ENCODE measurements at places on chromosomes 11 and 22. TPM values are rescaled to one million over a fixed set of nuclear protein-coding genes. Genes with fewer than 3 reads are reported as not detected.

- DNase-seq, result no peak
Observed at GRCh38 chr11:104366321-104366734, 202.4 kb upstream of the PDGFD start.

The ZMAT5 gene
- total RNA-seq, result 10.6 TPM

DNA sequence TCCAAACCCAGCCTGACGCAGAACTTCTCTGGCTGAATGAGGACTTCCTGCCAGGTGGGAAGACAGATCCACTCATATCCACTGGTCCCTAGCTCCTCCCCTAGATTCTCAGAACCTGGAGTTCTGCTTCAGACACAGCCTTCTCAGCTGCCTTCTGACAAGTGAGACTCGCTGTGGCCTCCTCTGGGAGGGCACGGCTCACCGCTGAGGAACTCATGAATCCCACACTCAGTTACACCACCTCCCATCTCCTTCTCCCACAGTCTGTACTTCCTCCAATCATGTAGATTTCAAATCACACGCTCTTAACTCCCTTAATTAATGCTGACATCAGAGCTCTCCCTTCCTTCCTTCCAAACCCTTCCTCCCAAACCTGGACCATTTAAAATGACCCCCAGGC, 86.4 kb upstream of the TMEM45B start:
- DNase-seq, result no peak

The OR51B2 gene
- not detected for total RNA-seq

- DNase-seq, result no peak
Observed at GRCh38 chr22:45226503-45227186, 14.0 kb downstream of the KIAA0930 start.

DNA sequence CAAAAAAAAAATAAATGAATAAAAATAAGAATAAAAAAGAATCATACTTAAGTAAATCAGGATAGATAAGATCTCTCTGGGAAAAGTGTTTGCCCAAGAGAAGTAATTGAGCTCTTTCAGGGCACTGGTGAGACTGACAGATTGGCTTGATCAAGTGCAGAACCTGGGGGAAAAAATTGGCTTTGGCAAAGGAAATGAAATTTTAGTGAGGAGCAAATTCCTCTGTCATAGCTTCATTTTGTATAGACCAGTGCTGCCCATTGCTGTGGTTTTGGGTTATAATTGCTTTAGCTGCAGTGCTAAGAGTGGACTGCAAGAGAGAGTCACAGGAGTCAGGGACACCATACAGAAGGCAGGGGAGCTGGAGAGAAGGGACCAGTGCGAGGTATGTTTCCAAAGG, 35.7 kb downstream of the SFI1 start:
- DNase-seq, result no peak

DNA sequence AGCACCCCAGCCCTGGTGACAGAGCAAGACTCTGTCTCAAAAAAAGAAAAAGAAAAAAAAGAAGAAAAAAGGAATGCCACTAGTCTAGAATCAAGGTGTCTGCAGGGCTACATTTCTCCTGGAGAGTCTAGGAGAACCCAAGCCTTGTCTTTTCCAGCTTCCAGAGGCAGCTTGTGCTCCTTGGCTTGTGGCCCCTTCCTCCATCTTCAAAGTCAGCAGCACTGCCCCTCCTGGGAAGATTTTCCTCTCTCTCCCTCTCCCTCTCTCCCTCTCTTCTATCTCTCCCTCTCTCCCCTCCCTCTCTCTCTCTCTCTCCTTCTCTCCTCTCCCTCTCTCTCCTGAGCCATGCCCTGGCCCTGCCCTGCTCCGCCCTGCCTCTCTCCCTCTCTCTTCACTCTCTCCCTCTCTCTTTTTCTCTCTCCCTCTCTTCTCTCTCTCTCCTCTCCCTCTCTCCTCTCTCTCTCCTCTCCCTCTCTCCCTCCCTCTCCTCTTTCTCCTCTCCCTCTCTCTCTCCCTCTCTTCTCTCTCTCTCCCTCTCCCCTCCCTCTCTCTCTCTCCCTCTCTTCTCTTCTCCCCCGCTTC, 97.7 kb upstream of the FGF3 start:
- no peak for DNase-seq

GRCh38 chr22:28810821-28811491, 10.6 kb upstream of the XBP1 start:
- DNase-seq, result no peak

- DNase-seq, result no peak
Observed at GRCh38 chr11:14435717-14436512, 63.7 kb downstream of the COPB1 start.

GRCh38 chr22:49913026-49913425, 5.2 kb downstream of the ALG12 start:
- DNase-seq, result no peak

The HTR3A gene
- 2.4 TPM for total RNA-seq

The C11orf42 gene
- total RNA-seq, result not detected

The FERMT3 gene
- 1.9 TPM for total RNA-seq

DNA sequence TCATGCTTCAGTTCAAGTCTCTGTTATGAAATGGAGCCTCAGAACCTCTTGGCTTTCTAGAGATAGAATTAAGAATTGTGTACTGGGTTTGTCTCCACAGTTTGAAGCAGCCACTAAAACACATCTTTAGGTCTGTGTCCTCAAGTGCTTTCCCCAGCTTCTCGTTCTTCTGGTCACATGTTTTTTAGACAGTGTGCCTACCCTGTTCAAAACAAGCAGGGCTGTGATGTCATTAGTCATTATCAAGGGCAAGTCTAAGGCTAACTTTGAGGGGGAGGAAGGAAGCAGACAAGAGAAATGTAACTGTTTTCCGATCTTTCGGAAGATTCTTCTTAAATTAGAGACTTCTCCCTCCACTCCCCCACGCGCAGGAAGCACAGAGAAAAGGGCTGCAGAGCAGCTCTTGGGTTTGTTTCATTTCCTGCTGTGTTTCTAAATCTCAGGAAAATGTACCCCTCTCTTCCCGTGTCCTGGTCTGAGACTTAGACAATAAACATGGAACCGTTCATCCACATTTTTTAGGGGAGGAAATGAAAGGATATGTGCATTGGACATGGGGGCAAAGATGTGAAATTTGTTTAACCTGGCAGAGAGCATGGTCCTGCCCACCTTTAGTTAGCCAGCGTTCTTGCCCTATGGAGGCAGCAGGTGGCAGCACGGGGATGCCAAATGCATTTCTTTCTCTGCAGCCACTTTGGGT, 3.1 kb downstream of the AKIP1 start:
- DNase-seq, result no peak

The OR6A2 gene
- 0.19 TPM for total RNA-seq

The SAC3D1 gene
- total RNA-seq, result 4.5 TPM

GRCh38 chr11:118921121-118921928, 4.4 kb downstream of the BCL9L start:
- DNase-seq, result peak; percentile 67

DNA sequence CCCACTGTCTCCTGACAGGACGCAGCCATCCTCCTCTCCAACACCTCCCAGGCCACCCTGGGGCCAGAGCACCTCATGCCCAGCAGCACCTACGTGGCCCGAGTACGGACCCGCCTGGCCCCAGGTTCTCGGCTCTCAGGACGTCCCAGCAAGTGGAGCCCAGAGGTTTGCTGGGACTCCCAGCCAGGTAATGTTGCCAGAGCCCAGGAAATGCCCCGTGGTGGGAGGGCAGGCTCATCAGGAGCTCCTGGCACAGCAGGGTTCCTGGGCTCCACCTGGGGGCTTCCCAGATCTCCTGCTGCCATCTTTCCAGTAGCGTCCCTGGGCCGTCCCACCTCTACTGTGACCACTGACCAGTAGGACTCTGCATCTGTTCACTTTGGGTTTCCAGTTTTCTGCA, 16.2 kb downstream of the CSF2RB start:
- no peak for DNase-seq

DNA sequence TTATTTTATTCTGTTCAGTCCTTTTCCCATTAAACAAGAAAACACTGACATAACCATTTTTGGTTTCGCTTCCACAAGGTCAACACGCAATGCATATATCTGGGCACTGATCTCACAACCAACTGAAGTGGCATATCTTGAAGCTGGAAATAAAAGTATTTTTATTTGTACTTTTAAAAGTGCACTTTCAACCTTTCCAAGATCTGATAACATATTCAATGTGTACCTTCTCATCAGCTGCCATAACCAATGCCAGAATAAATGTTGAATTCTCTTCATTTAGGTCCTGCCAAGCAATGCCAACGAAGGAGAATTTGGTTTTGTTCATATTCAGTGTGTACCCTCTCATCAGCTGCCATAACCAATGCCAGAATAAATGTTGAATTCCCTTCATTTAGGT, 148.9 kb upstream of the CEP126 start:
- DNase-seq, result no peak

DNA sequence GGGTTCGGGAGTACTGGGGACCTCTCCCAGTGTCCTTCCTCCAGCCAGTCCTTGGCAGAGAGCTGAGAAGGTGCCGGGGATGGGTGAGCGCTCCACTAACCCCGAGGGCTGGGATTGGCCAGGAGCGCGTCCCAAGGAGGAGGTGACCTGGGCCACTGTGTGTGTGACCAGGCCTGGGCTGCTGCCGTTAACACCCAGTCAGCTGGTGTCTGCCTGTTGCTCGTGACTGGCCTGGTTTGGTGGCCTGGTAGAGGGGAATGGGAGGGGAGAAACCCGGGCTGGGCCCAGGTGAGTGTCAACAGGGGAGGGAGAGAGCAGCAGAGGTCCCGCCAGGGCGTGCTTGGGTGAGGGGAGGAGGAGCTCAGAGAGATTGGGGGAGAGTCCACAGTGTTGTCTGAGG, 29.9 kb upstream of the GRAMD4 start:
- no peak for DNase-seq

GRCh38 chr22:39545386-39546365, 13.1 kb upstream of the RPS19BP1 start:
- no peak for DNase-seq

GRCh38 chr11:504053-504993, 2.7 kb downstream of the RNH1 start:
- peak; percentile 39 for DNase-seq

- peak; percentile 47 for DNase-seq
Observed at GRCh38 chr11:2998073-2998850, 6.1 kb upstream of the NAP1L4 start.

The ADM gene
- total RNA-seq, result 7.3 TPM

DNA sequence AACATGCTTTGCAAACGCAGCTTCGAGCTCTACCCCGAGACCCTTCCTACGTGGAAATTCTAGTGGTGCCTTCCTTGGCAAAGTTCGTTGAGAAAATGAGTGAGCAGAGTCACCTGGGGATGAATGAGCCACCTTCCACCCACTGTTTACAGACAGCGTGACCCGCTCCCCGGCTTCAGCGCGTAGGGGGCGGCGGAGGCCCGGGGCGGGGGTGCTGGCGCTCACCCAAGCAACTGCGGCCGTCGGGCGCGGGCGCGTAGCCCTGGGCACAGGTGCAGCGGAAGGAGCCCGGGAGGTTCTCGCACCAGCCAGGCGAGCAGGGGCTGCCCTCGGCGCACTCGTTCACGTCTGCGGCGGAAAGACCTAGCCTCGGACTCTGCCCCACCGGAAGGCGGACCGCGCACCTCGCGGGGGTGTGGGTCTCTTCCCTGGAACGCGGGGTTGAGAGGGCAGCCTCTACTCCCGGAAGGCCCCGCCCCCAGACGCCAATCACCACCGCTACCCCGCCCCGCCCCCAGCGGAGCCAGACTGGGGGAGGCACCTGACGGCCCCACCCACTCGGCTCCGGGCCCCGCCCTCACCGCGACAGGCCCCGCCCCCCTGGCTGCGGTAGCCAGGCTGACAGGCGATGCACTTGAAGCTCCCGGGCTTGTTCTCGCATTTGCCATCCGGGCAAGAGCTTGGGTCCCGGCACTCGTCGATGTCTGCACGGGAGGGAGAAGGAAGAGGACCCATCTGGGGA, 11.8 kb downstream of the LTBP3 start:
- DNase-seq, result peak; percentile 99

The FXYD6 gene
- total RNA-seq, result 2.7 TPM

GRCh38 chr11:119366690-119367620, 14.5 kb downstream of the USP2 start:
- DNase-seq, result no peak

- no peak for DNase-seq
Observed at GRCh38 chr22:33786149-33786548, 134.1 kb downstream of the LARGE1 start.

DNA sequence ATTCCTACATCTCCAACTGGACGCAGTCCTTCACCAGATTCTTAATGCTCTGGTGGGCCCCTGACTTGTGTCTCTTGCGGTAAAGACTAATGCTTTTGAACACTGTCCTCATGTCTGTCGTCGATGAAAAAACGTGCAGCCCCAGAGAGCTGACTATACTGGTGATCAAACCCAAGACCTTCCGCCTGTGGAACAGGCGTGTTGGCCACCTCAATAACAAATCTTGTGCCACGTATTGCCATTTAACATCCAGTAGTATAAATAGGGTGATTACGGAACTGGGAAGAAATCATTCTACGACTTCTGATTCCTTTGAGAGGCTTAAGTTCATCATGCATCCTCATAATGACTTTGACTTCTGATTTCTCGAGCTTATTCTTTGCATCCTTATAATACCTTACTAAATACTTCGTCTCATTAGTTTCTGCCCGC, 45.6 kb downstream of the OR4D9 start:
- DNase-seq, result no peak

DNA sequence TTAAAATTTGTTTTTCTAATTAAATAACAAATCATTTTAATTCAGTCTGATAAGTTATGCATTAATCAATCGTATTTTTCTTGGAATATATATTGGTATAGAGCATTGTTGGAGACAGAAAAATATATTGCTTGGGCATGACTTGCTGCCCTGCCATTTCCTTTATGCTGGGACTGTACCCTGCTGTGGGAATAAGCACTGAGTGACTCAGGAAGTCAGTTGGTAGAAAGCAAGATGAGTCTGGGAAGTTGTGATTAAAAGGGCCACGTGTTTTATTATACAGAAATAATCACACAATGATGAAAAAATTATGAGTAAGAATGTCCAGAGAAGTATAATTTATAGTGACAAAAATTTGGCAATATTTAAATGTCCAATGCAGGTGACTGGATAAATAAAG, 139.5 kb downstream of the KIF18A start:
- DNase-seq, result no peak

The KLHL35 gene
- 1.8 TPM for total RNA-seq

The C22orf15 gene
- not detected for total RNA-seq

DNA sequence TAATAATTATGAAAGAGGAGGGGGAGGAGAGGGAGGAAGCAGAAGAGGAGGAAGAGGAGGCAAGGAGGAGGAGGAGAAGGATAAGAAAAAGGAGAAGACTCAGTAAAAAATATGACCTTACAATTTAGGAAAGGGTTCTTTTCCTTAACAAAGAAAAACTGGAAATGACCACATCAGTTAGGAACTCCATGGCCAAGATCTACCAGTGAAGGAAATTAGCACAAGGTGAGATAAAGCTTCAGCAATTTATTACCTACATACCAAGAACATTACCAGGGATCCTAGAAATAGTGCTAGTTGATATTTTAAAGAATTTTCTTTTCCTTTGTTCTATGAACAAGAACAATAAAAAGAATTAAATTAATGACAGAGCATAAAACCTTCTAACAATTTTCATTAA, 172.7 kb downstream of the LRRC4C start:
- no peak for DNase-seq

The DDI1 gene
- total RNA-seq, result not detected

DNA sequence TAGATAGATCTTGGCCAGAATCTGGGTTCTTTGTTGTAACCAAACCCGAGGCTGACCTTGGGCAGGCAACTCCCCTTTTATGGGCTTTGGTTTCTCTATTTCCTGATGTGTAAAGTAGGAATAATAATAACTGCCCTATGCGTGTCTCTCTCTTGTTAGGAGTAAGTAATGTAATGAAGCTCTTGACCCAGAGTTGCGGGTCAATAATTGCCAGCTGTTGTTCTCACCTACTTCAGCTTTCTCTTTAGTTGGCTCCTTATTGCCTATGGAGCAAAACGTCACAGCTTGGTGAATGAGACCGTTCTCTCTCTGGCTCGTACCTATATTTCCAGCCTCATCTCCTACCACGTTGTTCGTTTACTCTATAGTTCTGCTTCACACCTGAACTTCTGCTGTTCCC, 56.6 kb upstream of the KIRREL3 start:
- no peak for DNase-seq
